ENCODE measurements at places on chromosomes 12 and 14.

- H3K27me3 ChIP-seq: peaks cover 17% of the 10 kb centered on the region
- peaks cover 10% of the 10 kb centered on the region for H3K4me1 ChIP-seq
- H3K27ac ChIP-seq: no peak overlapping the region
- H3K36me3 ChIP-seq: no peaks in the 10 kb centered on the region
- H3K4me3 ChIP-seq: peak overlapping the region; percentile 54
Measured at GRCh38 chr12:53996240-53997203, 3.4 kb upstream of the HOXC9 start.

DNA sequence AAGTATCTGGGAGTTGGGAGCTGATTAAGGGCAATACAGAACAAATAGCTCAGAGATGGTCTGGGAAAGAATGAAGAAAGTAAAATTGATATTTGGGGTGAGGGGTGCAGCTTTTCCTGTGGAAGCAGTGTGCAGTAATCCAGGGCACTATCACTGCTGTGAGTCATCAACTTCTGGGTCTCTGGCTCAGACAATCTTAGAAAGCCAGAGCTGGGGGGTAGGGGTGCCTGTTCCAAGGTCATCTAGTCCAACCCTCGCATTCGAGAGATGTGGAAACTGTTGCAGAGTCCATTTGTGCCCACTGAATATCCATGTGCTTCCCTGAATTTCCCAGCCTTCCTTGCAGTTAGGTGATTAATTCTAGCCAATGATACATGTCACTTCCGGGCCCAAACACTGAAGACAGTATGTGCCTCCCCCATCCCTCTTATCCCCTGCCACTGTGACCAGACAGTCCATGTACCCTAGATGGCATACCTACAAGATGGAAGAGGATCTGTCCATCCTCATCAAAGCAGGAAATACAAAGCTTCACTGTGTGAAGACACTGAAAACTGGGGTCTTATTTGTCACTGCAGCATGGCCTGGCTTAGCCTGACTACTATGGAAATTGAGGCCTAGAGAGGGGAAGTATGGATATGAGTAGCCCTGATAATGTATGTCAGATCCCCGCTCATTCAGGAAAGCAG, 51.9 kb downstream of the ZFP36L1 start:
- no peaks in the 10 kb centered on the region for H3K36me3 ChIP-seq
- H3K4me1 ChIP-seq: no peaks in the 10 kb centered on the region
- DNase-seq: no peak
- no peak overlapping the region for H3K27ac ChIP-seq
- H3K4me3 ChIP-seq: no peak overlapping the region
- H3K27me3 ChIP-seq: no peaks in the 10 kb centered on the region

- H3K4me3 ChIP-seq: no peak overlapping the region
- no peak for DNase-seq
- H3K36me3 ChIP-seq: no peaks in the 10 kb centered on the region
- no peak overlapping the region for H3K27ac ChIP-seq
- H3K4me1 ChIP-seq: peaks cover 9% of the 10 kb centered on the region
- H3K27me3 ChIP-seq: peaks cover 4% of the 10 kb centered on the region
Measured at GRCh38 chr14:34052658-34053014, 101.8 kb upstream of the EGLN3 start.

DNA sequence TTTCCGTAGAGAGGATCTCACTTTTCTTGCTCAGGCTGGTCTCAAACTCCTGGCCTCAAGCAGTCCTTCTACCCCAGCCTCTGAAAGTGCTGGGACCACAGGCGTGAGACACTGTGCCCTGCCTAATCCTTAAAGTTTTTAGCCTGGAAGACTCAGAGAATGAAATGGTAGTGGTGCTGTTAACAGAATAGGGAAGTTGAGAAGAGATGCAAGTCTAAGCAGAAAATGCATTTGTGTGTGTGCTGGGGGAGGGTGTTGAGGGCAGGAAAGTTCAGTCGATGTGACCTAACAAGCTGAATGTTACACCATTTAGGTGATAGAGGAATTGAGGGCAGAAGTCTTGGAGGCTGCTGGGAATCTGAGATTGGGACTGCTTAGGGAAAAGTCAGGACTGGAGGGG, 6.9 kb upstream of the TUBA1A start:
- no peak for DNase-seq
- no peaks in the 10 kb centered on the region for H3K4me1 ChIP-seq
- H3K36me3 ChIP-seq: no peaks in the 10 kb centered on the region
- H3K27me3 ChIP-seq: no peaks in the 10 kb centered on the region
- no peak overlapping the region for H3K27ac ChIP-seq

- no peak overlapping the region for H3K4me3 ChIP-seq
- H3K27me3 ChIP-seq: no peaks in the 10 kb centered on the region
- H3K4me1 ChIP-seq: no peaks in the 10 kb centered on the region
- H3K36me3 ChIP-seq: no peaks in the 10 kb centered on the region
Measured at GRCh38 chr14:58479975-58480374, 52.5 kb downstream of the KIAA0586 start.

DNA sequence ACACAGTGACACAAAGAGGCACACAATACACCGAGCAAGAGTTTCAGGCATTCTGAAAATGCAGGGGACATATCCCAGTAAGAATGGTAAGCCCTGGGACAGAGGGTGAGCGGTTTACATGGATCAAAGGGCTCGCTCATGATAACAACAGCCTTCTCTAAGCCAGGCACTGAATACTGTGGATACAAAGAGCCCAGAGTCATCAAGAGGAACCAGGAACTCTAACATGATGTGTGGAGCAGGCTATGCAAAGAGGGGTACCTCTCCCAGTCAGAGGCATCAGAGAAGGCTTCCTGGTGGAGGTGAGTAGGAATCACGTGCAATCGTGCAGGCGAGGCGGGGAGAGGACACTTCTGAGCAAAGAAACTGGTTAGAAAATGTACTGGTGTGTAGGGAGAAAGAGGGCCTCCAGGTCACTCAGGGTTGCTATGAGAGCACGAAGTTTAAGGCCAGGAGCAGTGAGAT, 76.9 kb upstream of the EEA1 start:
- H3K27me3 ChIP-seq: no peaks in the 10 kb centered on the region
- no peak overlapping the region for H3K27ac ChIP-seq
- no peak for DNase-seq
- no peaks in the 10 kb centered on the region for H3K4me1 ChIP-seq

DNA sequence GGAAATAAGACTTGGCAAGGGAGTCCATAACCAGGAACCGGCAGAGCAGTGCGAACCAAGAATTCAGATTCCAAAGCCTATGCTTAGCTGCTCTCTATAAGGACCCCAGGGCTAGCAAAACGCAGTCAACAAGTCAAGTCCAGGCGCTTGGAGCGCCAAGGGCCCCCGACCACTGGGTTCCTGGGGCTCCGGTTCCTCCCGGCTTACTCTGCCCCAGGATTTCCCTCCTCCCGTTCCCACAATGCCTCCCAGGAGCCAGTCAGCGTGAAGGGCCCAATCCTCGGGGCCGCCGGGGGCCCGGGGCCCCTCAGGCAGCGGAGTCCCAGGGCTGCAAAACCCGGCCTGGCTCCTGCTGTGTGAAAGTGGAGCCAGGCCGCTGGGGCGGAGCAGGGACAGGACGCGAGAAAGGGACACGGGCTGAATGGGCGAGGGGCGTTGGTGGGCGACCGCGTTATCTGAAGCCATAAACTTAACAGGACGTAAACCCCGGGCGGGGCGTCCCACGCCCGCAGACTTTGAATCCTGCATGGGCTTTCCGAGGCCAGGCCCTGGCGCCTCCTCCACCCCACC, 1.5 kb downstream of the KRT8 start:
- H3K27me3 ChIP-seq: peaks cover 36% of the 10 kb centered on the region
- H3K4me3 ChIP-seq: peak overlapping the region; percentile 39
- peaks cover 10% of the 10 kb centered on the region for H3K4me1 ChIP-seq
- no peaks in the 10 kb centered on the region for H3K36me3 ChIP-seq

- peaks cover 9% of the 10 kb centered on the region for H3K4me1 ChIP-seq
- H3K27ac ChIP-seq: no peak overlapping the region
- no peak for DNase-seq
- H3K4me3 ChIP-seq: no peak overlapping the region
- peaks cover 3% of the 10 kb centered on the region for H3K27me3 ChIP-seq
Measured at GRCh38 chr12:40226705-40227104, 1.9 kb downstream of the LRRK2 start.

- no peaks in the 10 kb centered on the region for H3K36me3 ChIP-seq
- no peak overlapping the region for H3K4me3 ChIP-seq
- no peaks in the 10 kb centered on the region for H3K4me1 ChIP-seq
- no peak overlapping the region for H3K27ac ChIP-seq
- DNase-seq: no peak
Measured at GRCh38 chr12:89920866-89921265, 212.2 kb upstream of the ATP2B1 start.

GRCh38 chr12:40164034-40164433, 58.2 kb upstream of the SLC2A13 start:
- H3K27ac ChIP-seq: no peak overlapping the region
- H3K4me1 ChIP-seq: peaks cover 3% of the 10 kb centered on the region
- no peaks in the 10 kb centered on the region for H3K36me3 ChIP-seq
- no peak overlapping the region for H3K4me3 ChIP-seq
- no peaks in the 10 kb centered on the region for H3K27me3 ChIP-seq
- no peak for DNase-seq

- no peaks in the 10 kb centered on the region for H3K36me3 ChIP-seq
- peaks cover 4% of the 10 kb centered on the region for H3K4me1 ChIP-seq
- H3K27me3 ChIP-seq: peaks cover 5% of the 10 kb centered on the region
- H3K4me3 ChIP-seq: no peak overlapping the region
Measured at GRCh38 chr12:25960143-25960542, 1.7 kb downstream of the RASSF8 start.

- H3K36me3 ChIP-seq: no peaks in the 10 kb centered on the region
- no peak overlapping the region for H3K27ac ChIP-seq
- no peaks in the 10 kb centered on the region for H3K4me1 ChIP-seq
Measured at GRCh38 chr12:87847147-87847546, 182.1 kb downstream of the C12orf50 start.

- H3K27ac ChIP-seq: no peak overlapping the region
- DNase-seq: no peak
- H3K4me1 ChIP-seq: peaks cover 10% of the 10 kb centered on the region
- no peaks in the 10 kb centered on the region for H3K27me3 ChIP-seq
Measured at GRCh38 chr12:15225136-15225862, 4.1 kb upstream of the RERG start.

GRCh38 chr12:67449591-67450052, 180.5 kb downstream of the CAND1 start:
- no peak overlapping the region for H3K4me3 ChIP-seq
- H3K4me1 ChIP-seq: peaks cover 11% of the 10 kb centered on the region
- no peaks in the 10 kb centered on the region for H3K27me3 ChIP-seq
- H3K36me3 ChIP-seq: no peaks in the 10 kb centered on the region
- H3K27ac ChIP-seq: peak overlapping the region; percentile 57

GRCh38 chr12:47894652-47895051, 10.1 kb downstream of the VDR start:
- no peak overlapping the region for H3K27ac ChIP-seq
- H3K27me3 ChIP-seq: peaks cover 10% of the 10 kb centered on the region
- H3K4me1 ChIP-seq: peaks cover 16% of the 10 kb centered on the region
- H3K36me3 ChIP-seq: no peaks in the 10 kb centered on the region
- no peak overlapping the region for H3K4me3 ChIP-seq
- no peak for DNase-seq

GRCh38 chr12:95908573-95908972, 33.8 kb downstream of the CCDC38 start:
- DNase-seq: no peak
- H3K27ac ChIP-seq: no peak overlapping the region
- H3K36me3 ChIP-seq: no peaks in the 10 kb centered on the region
- H3K4me1 ChIP-seq: no peaks in the 10 kb centered on the region
- H3K27me3 ChIP-seq: no peaks in the 10 kb centered on the region
- H3K4me3 ChIP-seq: no peak overlapping the region

DNA sequence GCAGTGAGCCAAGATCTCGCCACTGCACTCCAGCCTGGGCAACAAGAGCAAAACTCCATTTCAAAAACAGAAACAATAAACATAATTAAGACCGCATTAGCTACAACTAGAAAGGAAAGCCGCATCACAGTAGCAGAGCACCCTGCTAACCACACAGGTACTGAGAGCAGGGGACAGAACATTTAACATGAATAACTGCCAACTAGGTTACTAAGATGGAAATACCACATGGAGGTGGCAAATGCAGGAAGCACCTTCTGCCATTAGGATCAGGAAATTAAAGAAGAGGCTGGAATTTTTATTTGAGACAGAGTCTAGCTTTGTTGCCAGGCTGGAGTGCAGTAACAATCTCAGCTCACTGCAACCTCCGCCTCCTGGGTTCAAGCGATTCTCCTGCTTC, 41.9 kb downstream of the CDC42BPB start:
- H3K27ac ChIP-seq: no peak overlapping the region
- H3K4me1 ChIP-seq: peaks cover 3% of the 10 kb centered on the region
- H3K36me3 ChIP-seq: no peaks in the 10 kb centered on the region
- no peak for DNase-seq

DNA sequence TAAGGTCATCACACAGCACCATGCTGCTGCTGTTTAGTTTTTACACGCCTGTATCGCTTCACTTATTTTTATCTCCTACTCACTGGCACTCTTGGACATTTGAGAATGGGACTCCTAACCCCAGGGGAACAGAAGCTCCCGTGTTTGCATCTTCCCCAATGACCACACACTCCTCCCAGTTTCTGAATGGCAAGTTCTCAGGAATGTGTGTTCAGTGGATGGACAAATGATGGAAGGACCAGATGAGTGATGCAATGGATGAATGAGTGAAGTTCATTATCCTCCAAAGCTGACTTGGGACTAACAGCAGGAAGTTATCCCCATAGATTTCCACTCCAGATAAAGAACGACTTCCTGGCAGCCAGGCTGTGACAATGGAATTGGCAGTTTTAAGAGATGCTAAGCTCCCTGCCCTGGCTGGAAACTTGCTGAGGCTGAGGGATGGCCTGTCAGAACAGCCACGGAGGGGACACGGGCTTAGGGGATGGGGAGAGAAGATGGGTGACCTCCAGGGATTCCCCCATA, 231.5 kb downstream of the SLC15A4 start:
- H3K27me3 ChIP-seq: no peaks in the 10 kb centered on the region
- no peak overlapping the region for H3K27ac ChIP-seq
- no peaks in the 10 kb centered on the region for H3K4me1 ChIP-seq

DNA sequence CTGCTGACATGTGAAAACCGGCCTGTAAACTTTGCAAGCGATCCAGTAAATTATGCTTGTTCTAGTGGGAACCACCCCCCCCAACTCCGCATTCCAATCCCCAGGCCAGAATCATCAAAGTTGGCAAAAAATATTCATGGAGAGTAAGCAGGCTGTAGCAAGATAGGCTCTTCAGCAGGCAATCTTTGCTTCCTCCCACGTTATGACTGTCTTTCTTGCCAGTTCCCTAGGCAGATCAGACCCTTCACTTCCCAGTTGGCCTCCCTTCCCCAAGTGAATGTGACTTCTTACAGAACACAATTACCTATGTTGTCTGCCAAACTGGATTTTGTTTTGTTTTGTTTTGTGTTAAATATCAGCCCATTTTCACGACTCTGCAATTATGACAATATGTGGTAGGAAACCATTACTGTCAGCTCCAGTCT, 1.2 kb upstream of the PTGER2 start:
- peak overlapping the region; percentile 65 for H3K27ac ChIP-seq
- H3K4me3 ChIP-seq: peak overlapping the region; percentile 81
- H3K4me1 ChIP-seq: peaks cover 13% of the 10 kb centered on the region
- no peaks in the 10 kb centered on the region for H3K36me3 ChIP-seq
- H3K27me3 ChIP-seq: peaks cover 7% of the 10 kb centered on the region

GRCh38 chr14:58637040-58637390, 747 bp upstream of the DACT1 start:
- no peaks in the 10 kb centered on the region for H3K27me3 ChIP-seq
- H3K4me1 ChIP-seq: peaks cover 13% of the 10 kb centered on the region
- peak overlapping the region; percentile 72 for H3K4me3 ChIP-seq
- H3K27ac ChIP-seq: no peak overlapping the region
- no peaks in the 10 kb centered on the region for H3K36me3 ChIP-seq
